Fibroblast of skin of left quadriceps (primary cell): ENCODE measurements at places on chromosomes 16 and 17.

GRCh38 chr17:61456688-61457225, 4.5 kb downstream of the TBX4 start:
- no peak for DNase-seq

DNA sequence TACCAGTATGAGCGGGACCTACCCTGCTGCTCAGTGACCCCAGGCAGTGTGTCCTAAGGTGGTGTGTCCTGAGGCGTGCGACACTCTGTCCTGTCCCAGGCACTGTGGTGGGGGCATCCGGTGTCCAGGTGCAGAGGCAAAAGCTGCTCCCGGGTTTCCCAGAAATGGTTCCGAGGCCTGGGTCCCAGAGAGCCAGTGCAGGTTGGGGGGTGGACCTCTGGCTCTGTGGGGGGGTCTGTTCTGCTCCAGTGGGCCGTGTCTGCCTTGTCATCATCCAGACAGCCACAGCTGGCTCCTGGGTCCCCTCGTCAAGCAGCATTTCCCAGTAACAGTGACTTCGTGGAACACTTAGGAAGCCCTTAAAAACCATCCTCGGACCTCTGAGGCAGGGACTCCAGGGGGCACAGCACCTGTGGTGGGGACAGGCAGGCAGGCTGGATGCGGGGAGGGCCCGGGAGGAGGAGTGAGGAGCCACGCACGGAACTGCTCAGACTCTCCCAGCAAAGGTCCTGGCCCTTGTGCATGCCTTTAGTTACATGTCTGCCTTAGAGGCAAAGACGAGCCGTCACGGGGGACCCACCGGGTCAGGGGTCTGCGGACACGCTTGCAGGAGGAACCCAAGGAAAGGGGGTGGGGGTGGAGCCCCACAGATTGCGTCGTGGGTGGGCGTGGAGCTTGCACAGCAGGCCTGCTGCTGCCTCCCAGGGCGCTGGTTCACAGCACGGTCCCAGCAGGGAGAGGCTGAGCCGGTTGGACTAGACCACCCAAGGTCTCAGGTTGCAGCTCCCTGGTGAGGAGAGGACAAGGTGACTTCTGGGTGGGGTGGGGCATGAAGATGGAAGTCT, 5.6 kb downstream of the SLC16A3 start:
- DNase-seq: no peak

- DNase-seq: peak; percentile 51
Measured at GRCh38 chr16:75254359-75254837, 3.0 kb upstream of the BCAR1 start.

- DNase-seq: no peak
Measured at GRCh38 chr16:87424266-87424665, 32.1 kb downstream of the MAP1LC3B start.
